ENCODE measurements at places on chromosomes 4 and X. TPM values are rescaled to one million over a fixed set of nuclear protein-coding genes. Genes with fewer than 3 reads are reported as not detected.

The UTP3 gene
- total RNA-seq, result 45.2 TPM

The FAM9B gene
- not detected for total RNA-seq

The SORCS2 gene
- total RNA-seq, result 5.1 TPM

The WDR17 gene
- total RNA-seq, result 2.0 TPM

The TMEM150C gene
- total RNA-seq, result 0.85 TPM

The RCHY1 gene
- 16.0 TPM for total RNA-seq

The CXCL8 gene
- total RNA-seq, result 17.8 TPM

The NPFFR2 gene
- not detected for total RNA-seq

The CT45A2 gene
- total RNA-seq, result not detected

The ZNF157 gene
- total RNA-seq, result not detected

The F8A2 gene
- total RNA-seq, result not detected

The MORC4 gene
- 38.3 TPM for total RNA-seq

The EDNRA gene
- total RNA-seq, result 0.30 TPM

The SLC26A1 gene
- total RNA-seq, result 0.22 TPM

The DMD gene
- not detected for total RNA-seq

The HGFAC gene
- 0.18 TPM for total RNA-seq

The TLR8 gene
- not detected for total RNA-seq

The CISD2 gene
- 29.2 TPM for total RNA-seq

The SPANXN4 gene
- not detected for total RNA-seq

The TRIM61 gene
- total RNA-seq, result not detected

The NAA11 gene
- not detected for total RNA-seq

The ANOS1 gene
- 0.08 TPM for total RNA-seq

The ODAM gene
- not detected for total RNA-seq

The LNX1 gene
- not detected for total RNA-seq

The P2RY4 gene
- not detected for total RNA-seq

Data from A549 treated with RU486 at 1 μM for 4 hours (cell line).